Activated naive CD4-positive, alpha-beta T cell (primary cell): ENCODE measurements at places on chromosomes 3 and 15.

DNA sequence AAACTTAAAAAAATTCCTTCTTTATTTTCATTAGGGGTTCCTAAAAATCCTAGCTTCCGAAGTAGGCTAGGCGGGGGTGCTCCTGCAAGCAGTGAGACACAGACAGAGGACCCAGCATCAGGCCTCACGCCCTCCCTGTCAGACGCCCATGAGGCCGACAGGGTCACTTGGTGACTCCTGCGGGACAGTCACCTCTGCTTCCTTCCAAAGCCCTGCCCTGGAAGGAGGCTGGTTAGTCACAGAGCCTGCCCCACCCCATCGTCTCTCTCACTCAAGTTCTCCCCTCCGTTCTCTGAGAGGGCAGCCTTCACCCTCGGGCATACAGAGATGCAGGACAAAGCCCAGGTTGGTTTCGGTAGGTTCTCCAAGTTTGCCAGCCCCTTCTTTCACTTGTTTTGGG is 38.6 kb downstream of the EHD4 start:
- no peak for DNase-seq

DNA sequence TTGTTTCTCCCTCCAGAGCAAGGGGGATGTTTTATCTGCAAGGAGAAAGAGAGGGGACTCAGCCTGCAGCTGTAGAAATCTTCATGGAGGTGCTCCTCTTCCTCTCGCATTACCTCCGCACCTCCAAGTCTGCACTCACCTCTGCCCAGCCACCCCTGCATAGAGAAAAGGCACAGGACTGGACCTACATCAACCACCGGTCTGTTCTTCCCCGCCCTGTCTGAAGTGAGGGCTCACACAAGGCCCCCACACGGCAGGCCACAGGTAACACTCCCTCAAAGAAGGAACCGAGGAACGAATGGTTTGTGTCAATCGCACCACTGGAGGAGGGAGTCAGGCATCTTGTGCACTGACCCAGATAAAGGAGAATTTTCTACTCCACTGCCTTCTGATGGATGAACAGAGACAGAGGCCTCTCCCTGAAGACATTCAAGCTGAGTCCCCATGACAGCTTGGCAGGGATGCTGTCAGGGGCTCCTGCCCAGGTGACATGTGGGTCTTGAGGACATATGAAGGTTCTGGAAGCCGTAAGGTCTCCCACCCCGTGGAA is 260.3 kb downstream of the XXYLT1 start:
- DNase-seq = no peak

DNA sequence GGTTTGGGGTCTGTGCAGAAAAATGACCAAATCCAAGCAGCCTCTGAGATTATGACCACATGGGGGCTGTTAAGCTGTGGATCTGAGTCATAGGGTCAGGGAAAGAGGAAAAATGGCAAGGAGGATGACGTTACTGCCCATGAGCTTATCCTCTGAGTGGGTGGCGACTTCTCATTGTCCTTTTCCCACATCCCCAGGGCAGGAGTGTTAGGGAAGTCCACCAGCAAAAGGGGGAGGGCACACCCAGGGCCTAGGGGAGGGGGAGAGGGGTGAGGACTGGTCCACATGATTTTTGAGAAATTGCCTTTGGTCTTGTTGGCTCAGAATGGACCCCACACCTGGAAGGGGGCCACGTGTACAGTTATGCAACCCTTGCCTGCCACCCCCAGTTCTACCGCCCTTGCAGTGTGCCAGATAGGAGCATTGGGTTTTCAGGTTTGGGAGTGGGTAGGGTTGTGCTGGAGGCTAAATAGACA is 2.6 kb downstream of the CD276 start:
- DNase-seq = no peak

DNA sequence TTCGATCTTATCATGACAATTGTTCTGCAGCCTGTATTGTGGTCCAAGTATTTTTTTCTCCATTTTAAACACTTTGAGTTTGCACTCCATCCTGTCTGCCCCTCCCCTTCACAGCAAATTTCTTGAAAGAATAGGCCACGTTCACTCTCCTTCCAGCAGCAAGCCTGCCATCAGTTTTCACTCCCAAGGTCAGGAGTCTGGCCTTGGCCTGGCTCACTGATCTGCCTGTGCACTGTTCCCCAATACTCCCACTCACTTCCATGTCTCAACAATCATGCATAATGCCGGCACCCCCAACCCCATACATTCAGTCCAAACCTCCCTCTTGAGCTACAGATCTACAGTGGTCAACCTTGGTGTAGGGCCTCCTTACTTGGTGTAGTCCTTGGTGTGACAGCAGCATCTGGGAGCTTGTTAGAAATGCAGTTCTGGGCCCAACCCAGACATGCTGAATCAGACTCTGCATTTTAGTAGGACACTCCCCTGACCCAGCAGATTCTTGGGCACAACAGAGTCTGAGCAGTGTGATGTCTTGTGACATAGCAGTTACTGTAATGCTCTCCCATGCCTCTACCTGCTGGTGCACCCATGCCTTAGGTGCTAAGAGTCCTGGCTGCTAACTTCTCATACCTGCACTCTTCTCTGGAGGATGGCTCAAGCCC is 58.3 kb upstream of the XCR1 start:
- no peak for DNase-seq

DNA sequence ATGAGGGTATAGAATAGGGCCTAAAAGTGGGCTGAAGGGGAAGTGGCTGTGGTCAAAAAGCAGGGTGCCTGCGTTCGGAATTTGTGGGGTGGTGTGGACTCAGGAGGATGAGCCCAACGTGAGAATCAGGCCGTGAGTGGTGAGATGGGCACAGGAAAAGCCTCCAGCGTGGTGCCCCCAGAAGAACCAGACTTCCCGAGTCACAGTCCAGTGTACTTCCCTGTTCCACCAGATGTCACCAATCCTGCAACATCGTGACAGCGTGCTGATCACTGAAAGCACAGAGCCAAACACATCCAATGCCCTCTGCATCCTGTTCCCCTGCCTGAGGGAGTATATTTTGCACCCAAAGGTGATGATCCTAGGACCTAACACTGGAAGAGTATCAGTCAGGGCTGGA is 20.8 kb upstream of the ACAN start:
- no peak for DNase-seq

- no peak for DNase-seq
Observed at GRCh38 chr3:107985496-107985895, 105.3 kb downstream of the CD47 start.

DNA sequence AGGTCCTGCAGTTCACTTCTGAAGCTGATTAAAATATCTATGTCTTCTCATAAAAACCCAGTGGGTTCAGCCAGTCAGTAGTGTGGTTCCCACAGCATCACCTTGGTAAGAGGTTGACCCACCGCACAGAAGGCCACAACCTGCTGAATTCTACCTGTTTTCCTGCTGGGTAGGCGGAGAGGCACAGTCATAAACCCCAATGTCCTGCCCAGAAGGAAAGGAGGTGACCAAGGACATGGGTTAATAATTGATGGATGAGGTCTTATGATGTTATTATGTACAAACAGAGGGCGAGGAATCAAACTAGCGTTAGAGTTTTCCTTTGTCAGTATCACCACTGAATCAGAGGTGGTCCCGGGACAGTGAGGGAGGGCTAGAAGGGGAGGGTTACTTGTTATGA is 27.8 kb downstream of the CA12 start:
- DNase-seq = no peak

DNA sequence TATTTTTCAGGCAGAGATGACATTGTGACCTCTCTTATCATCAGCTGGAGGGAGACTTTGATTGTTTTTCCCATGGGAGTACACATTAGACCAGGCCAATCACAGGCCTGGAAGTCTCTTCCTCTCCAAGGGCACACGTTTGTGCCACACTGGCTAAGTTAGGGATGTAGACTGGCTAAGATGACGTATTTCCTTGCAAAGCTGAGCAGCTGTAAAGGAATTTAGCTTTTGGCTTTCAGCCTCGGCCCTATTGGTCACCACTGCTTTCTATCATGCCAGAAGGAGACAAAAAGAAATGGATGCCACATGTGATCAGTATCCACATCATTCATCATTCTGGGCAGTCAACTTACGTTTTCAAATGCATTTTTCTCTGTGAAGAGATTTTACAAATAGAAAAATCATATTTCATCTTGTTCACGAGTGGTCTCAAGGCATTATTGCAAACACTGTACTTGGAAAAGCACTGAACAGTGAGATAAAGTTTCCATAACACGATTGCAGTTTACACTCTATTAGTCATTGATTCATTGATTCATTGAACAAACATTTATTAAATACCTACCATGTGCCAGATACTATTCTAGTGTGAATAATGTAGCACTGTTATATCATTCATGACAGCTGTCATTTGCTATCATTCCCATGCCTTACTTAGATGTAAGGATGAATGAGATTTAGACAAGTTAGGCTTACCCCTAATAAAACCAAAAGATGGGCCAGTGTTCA is 27.0 kb upstream of the RNF7 start:
- no peak for DNase-seq

GRCh38 chr15:58224068-58224467 is 85.9 kb downstream of the AQP9 start:
- DNase-seq = no peak

- no peak for DNase-seq
Observed at GRCh38 chr3:144900366-144900765, 928.7 kb downstream of the DIPK2A start.

- no peak for DNase-seq
Observed at GRCh38 chr3:57699591-57699990, 6.7 kb upstream of the DENND6A start.

- no peak for DNase-seq
Observed at GRCh38 chr15:79953951-79954444, 17.0 kb downstream of the BCL2A1 start.

- DNase-seq = no peak
Observed at GRCh38 chr3:63384382-63384781, 106.3 kb downstream of the SYNPR start.

GRCh38 chr15:31228980-31229826 is 97.4 kb upstream of the KLF13 start:
- no peak for DNase-seq

DNA sequence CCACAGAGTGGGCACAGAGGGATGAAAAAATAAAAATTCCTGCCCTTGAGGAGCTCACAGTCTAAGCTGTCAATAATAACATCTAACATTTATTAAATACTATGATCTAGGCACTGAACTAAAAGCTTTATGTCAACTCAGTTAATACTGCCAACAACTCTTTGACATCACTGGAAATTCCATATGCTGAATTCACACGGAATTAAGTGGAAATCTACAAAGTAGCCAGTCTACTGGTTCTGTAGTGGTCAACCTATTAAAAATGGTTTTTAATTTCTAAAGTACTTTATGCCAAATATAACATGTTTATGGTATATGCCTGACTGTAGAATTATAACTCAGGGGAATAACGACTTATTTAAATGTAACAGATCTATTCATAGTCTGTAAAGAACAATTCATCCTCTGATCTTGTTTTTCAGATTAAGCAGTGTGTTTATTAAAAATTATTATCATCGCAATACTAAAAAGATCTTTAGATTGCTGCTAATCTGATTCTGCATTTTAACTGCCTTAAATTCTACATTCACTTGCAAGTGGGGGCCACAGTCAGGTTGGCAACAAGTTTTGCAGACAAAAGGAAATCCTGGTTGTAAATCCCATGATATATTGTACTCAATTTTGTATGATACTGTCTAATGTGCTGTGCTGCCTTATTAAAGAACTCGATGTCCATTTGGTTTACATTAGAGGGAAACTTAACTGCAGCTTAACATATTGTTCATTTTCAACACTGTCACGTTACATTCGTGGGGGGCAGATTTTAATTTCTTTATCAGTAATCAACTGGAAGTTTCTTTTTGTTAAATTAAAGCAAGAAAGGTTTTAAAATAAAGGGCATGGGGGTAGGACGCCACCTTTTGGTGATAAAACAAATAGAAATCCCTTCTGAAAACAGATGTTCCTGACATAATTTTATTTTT is 2.6 kb upstream of the FOXP1 start:
- no peak for DNase-seq
